ENCODE measurements at places on chromosomes 4 and X.

DNA sequence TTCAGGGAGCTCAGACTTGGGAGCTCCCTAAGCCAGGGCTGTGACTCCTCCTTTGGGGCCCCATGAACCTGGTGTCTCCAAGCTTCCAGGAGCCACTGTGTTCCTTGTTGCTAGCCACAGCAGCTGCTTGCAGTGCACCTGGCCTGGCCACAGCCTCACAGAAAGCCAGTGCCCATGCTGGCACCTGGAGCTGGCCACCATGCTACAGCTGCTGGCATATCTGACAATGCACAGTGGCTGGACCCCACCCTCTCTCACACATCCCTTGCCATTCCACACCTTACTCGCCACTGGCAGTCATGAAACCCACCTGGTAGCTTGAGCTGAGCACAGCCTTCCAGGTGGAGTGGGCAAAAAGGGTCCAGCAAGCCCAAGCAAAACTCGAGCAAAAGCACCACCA, 441.7 kb downstream of the ARAP2 start:
- no peak for DNase-seq

DNA sequence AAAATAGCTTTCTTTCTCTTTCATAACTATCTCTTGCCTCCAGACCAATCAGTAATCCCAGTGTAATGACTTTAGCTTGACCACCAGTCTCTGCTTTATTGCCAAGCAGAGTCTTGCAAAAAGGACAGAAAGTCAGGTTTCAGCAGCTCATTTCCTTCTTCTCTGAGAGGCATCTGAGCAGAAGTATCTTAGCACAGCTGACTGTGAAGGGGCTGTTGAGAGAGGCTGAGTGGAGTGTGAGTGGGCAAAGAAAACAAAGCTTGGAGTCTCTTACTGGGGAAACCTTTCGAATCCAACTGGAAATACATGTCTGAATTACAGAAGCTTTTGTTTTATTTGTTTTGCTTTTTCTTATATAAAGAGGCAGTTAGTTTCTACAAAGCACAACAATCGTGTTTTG, 170.3 kb upstream of the IGFBP7 start:
- DNase-seq = no peak

DNA sequence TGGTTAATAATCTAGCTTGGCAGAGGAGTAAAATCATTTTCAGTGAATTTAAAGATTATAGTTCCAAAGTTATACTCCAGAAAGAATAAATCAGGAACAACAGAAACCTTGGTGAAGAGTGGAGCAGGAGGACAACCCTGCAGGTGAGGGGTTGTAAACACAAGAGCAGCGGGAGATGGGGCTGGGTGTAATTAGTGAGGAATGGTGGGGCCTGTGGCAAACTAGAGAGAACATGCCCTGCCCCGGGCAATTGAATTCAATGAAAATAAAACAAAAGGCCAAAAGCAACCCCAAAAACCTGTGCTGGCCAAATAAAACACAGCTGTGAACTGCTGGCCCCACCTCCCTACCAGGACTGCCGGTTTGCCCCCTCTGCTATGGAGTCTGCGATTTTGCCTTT, 325.2 kb downstream of the NR3C2 start:
- DNase-seq = no peak

GRCh38 chr4:148786699-148787098, 344.5 kb upstream of the NR3C2 start:
- no peak for DNase-seq
